ENCODE measurements at places on chromosomes 5 and 9. TPM values are rescaled to one million over a fixed set of nuclear protein-coding genes. Genes with fewer than 3 reads are reported as not detected.

Gene TAS2R1
- not detected for total RNA-seq

Gene SH3GL2
- total RNA-seq = 0.07 TPM

Gene ARL14EPL
- total RNA-seq = 0.07 TPM

Gene POLR3G
- total RNA-seq = 16.7 TPM

Gene CDKN2B-AS1
- total RNA-seq = 1.1 TPM

Gene FOXD4L3
- total RNA-seq = not detected

Gene CDX1
- total RNA-seq = not detected

Gene CCDC152
- 0.20 TPM for total RNA-seq

Gene SPINK13
- total RNA-seq = not detected

Gene CCDC183
- total RNA-seq = not detected

Gene RFESD
- 3.1 TPM for total RNA-seq

Gene GRM6
- not detected for total RNA-seq

Gene ADCY2
- not detected for total RNA-seq

Gene LCN15
- 1.6 TPM for total RNA-seq

Gene TAF11L5
- total RNA-seq = not detected

Gene GABRA1
- total RNA-seq = not detected

Gene LECT2
- total RNA-seq = not detected

Gene ARID3C
- not detected for total RNA-seq

Gene AMBP
- total RNA-seq = not detected

Gene GTF3C5
- total RNA-seq = 56.6 TPM

Gene C7
- not detected for total RNA-seq

Gene TLN1
- total RNA-seq = 304 TPM

Gene SPINK7
- total RNA-seq = not detected

Gene WNT8A
- total RNA-seq = not detected

Gene DOCK8
- 3.0 TPM for total RNA-seq

Gene KCNIP1
- total RNA-seq = 0.20 TPM

Gene DCTN4
- 34.0 TPM for total RNA-seq

Gene KIAA0825
- 2.5 TPM for total RNA-seq

Gene HTR1A
- not detected for total RNA-seq

Gene ANKRD20A1
- total RNA-seq = not detected

Gene TMEM174
- total RNA-seq = not detected

Gene FSTL4
- not detected for total RNA-seq

Gene NME5
- total RNA-seq = 0.39 TPM

Gene ZNF169
- total RNA-seq = 2.0 TPM

Gene PRDM9
- not detected for total RNA-seq

Gene SYNPO
- total RNA-seq = 41.0 TPM

Gene C1QTNF2
- 0.20 TPM for total RNA-seq

Gene GPR150
- total RNA-seq = 1.9 TPM

Measured in mammary microvascular endothelial cell (primary cell).